ENCODE measurements at places on chromosomes 3 and 15.

DNA sequence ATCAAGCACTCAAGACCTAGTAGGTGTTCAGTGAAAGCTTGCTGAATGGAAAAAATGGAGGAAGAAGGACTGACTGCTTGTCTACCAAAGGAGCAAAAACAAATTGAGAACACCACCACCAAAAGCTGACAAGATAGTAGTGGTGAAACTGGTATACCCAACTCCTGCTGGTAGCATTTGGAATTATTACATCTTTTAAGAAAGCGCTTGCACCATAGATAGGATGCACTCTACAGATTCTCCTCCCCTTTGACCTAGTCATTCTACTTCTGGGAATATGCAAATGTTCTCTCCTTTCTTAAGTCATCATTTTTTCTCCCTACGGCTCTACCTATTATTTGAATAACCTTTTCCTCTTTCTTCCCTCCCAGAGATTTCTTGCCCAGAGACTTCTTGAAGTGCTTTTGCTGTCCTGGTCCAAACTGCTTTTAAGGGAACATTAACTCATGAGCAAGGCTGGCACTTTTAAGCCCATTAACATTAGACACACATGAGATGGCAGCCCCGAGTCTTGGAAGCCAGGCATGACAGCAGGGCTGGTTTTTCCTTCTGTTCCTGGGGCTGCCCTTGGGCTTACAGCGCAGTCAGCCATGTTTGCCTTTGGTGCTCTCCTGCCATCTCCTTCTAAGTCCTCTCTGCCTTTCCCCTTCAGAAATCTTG, 75.0 kb upstream of the TLE3 start:
- DNase-seq = peak; percentile 36

DNA sequence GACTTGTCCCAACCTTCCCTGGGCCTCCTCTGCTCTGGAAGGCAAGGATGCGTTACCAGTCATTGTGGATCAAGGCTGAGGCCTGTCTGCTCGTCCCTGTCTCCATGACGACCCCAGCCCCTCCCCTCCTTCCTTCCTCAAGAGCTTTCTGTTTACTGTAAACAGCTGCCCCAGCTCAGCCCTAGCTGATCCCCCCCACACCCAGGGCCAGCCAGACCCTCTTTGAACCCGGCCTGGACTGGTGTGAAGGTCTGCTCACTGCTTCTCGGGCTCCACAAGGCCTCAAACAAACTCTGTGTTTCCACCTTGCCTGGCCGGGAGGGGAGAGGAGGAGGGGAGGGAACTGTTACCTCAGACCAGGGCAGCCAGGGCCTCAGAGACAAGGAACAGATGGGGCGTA, 16.9 kb downstream of the VPS18 start:
- DNase-seq = peak; percentile 90

DNA sequence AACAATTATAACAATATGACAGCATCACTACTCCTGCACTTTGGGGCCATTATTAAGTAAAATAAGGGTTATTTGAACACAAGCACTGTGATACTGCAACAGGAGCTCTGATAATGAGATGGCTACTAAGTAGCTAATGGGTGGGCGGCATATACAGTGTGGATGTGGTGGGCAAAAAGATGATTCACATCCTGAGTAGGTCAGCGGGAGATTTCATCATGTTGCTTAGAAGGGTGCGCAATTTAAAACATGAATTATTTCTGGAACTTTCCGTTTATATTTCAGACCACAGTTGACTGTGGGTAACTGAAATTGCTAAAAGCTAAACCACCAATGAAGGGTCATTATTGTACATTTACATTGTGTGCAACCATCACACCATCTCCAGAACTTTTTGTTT, 42.3 kb downstream of the FBXO22 start:
- no peak for DNase-seq

- no peak for DNase-seq
Measured at GRCh38 chr15:27479296-27480140, 508.5 kb downstream of the GABRG3 start.

DNA sequence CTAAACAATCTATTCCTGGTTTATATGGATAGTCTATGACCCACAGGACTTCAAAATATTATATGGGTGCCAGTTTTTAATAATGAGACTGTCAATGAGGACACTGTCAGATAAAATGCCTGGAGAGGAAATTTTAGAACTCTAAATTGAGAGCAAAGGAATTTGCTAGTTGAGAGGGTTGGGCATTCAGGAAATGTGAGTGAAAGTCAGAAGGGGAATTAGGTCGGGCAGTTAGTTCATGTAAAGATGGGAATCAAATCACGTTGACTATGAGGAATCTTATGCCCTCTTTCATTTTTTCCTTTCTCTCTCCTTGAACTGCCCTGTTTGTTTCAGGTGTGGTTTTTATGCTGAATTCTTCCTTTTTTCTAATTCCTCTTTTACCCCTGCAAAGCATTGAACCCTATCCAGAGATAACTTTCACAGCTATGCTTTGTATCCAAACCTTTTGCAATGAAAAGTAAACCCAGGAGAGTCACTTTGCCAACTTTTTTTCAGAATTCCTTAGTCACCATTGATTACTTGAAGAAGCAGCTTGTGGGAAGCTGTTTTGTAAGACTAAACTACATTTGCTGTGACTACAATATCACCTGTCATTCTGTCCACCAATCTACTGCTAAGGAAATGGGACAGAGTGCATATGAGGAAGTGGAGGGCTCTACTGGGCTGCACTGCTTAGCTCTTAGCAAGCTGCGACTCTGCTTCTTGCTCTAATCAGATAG, 27.8 kb downstream of the CHP1 start:
- no peak for DNase-seq

- DNase-seq = peak; percentile 62
Measured at GRCh38 chr3:50502584-50503423, 630 bp downstream of the CACNA2D2 start.

- no peak for DNase-seq
Measured at GRCh38 chr15:84400017-84400740, 164.6 kb downstream of the GOLGA6L4 start.

- DNase-seq = peak; percentile 91
Measured at GRCh38 chr3:142724682-142725356, 985 bp downstream of the TRPC1 start.

- DNase-seq = no peak
Measured at GRCh38 chr15:91022832-91023129, 387 bp upstream of the VPS33B start.

DNA sequence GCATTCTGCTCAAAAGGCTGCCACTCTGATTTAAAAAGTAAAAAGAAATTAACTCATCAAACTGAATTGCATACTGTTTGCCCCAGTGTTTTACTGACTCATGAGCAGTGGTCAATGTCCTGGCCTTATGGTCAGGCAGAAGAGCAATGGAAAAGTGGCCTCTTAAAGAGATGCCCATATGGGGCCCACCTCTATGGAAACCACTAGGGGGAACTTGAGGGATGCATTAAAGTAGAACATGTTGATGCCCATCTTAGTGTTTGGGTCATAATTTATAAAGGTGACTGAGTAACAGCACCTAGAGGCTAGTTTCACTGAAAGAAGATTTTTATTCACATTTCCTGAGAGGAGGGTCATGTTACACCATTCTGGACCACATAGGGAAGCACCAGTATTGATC, 66.5 kb upstream of the RNU6-1 start:
- DNase-seq = no peak

- DNase-seq = peak; percentile 57
Measured at GRCh38 chr15:33132722-33133345, 61.7 kb downstream of the FMN1 start.

GRCh38 chr3:34207806-34208205, 409.4 kb downstream of the PDCD6IP start:
- DNase-seq = no peak

DNA sequence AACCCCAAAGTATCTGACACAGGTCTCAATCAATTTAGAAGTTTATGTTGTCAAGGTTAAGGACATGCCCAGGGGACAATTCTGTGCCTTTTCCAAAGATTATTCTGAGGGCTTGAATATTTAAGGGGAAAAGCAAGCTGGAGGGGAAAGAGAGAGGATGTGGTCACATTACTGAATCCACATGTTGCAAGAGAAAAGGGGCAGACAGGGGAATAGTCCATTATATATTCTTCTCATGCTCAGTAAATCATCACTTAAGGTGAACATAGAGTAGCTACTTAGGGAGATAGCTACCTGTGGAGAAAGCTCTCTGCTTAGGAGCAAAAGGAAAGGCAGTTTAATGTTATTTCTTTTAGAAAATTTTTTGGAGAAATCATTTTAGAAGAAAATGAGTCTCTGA, 751.6 kb downstream of the SI start:
- DNase-seq = no peak

GRCh38 chr3:5485427-5485826, 297.9 kb downstream of the EDEM1 start:
- DNase-seq = no peak

- DNase-seq = no peak
Measured at GRCh38 chr3:101542957-101543356, 18.7 kb upstream of the TRMT10C start.

DNA sequence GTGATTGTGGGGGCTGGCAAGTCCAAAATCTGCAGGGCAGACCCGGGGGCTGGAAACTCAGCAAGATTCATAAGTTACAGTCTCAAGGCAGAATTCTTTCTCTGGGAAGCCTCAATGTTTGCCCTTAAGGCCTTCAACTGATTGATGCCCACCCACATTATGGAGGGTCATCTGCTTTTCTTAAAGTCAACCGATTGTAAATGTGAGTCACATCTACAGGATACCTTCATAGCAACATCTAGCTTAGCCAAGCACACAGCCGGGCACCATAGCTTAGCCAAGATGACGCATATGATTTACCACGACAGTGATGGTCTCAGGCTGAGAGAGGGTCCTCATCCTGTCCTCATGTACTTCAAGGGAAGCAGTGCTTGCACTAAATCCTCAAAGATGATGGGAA, 43.5 kb downstream of the IDH2 start:
- no peak for DNase-seq

DNA sequence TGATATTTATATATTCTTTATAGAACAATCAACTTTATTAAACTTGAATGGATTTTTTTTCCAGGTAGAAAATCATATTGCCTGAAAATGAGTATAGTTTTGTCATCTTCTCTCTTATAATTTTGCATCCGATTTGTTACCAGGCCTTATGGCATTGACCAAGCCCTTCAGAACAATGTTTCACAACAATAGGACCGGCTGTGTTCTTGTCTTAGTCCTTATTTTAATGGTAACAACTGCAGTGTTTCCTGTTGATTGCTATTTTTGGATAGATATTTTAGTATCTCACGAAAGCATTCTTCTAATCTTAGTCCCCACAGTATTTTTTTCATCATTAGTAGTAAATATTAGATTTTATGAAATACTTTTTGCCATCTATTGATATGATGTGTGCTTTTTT, 88.1 kb upstream of the ANKRD34C start:
- no peak for DNase-seq

DNA sequence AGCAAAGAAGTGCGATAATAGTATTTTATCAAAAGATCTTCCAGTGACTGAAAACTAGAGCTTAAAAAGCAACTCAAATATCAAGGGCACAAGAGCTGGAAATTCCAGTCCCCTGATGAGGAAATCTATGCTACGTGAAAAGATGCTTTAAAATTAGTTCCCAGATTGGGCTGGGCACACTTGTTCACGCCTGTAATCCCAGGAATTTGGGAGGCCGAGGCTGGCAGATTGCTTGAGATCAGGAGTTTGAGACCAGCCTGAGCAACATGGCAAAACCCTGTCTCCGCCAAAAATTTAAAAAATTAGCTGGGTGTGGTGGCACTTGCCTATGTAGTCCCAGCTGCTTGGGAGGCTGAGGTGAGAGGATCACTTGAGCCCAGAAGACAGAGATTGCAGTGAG, 138.8 kb downstream of the SEMA6D start:
- DNase-seq = no peak

DNA sequence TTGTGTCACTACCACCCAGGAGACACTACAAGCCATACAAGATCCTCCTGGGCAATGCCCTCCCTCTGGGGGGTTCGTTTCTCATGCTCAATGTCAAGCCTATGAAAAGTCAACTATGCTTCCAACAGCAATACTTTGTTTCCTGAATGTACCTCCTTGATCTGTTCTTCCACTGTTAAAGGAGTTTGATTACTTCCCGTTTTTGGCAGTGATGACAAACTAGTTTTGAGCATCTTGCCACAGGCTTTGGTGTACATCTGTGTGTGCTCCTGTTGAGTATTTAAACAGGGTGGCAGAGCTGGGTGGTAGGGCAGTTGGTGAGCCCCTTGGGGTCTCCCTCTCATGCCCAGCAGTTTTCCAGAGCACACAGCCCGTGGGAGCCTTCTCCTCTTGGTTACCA, 81.4 kb downstream of the IL12A start:
- no peak for DNase-seq

Data from retina (tissue), 1 donor.